ENCODE measurements at places on chromosomes 12 and 14.

GRCh38 chr12:105359856-105360255, 29.4 kb downstream of the C12orf75 start:
- DNase-seq = no peak

- DNase-seq = no peak
These were observed 1.7 kb upstream of the FGD4 start for GRCh38 chr12:32397696-32398095.

DNA sequence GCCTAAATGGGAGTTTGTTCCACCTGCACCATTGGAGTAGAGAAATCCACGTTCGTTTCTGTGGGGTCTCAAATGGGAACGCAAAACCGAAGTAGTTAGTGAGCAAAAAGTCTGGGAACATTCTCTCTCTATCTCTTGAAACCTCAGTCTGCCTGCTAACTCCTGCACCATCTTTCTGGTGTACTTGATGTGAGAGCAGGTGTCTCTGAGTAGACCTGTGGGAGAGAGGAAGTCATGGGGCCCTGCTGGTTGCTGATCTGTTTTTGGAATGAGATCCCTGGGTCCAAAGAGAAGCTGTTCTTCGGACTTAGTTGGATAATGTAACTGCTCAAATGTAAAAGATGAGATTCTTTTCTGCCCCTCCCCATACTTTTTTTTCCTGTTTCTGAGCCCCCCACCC, 57.3 kb downstream of the MAX start:
- DNase-seq = no peak

DNA sequence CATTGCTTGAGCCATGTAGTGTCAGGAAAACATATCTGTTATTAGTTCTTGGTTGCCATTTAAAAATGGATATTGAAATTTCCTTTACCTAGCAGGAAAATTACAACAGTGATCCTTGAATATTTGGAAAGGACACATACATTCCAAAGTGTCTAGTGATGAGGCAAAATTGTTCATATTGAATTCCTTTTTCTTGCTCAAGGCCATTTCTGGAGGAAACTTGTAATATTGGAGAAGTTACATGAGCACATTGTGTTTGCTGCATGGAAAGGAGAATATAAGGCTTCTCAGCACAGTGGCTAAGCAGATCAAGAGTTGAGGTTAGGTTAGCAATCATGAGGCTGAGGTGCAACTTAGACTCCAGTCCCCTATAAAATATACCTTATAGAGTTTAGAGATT, 121.9 kb downstream of the PDE3A start:
- no peak for DNase-seq

- DNase-seq = no peak
These were observed 35.9 kb upstream of the TMTC2 start for GRCh38 chr12:82650627-82651337.

GRCh38 chr14:28059254-28059653, 707.3 kb upstream of the FOXG1 start:
- no peak for DNase-seq

DNA sequence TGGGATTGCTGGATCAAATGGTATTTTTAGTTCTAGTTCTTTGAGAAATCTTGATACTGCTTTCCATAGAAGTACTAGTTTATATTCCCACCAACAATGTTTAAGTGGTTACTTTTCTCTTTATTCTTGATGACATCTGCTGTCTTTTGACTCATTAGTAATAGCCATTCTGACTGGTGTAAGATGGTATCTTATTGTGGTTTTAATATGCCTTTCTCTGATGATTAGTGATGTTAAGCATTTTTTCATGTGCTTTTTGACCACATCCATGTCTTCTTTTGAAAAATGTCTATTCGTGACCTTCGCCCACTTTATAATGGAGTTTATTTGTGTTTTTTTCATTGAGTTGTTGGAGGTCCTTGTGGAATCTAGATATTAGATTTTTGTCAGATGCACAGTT, 865.7 kb downstream of the SLC6A15 start:
- no peak for DNase-seq

DNA sequence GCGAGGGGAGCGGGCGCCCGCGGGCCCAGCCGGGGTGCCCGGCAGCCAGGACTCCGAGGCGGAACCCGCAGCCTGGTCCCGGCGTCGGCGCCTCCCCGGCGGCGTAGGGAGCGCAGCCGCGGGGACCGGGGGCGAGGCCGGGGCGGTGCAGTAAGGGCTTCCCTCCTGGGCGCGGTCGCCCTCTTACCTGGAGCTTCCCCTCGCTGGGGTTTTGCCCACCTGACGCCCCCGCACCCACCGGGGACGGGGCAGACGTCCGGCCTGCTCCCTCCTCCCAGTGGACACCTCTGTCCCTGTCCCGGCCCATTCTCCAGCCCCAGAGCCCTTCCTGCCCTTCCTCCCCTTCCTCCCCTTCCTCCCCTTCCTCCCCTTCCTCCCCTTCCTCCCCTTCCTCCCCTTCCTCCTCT, 413 bp upstream of the TUBA1C start:
- no peak for DNase-seq

- no peak for DNase-seq
These were observed 72.3 kb downstream of the B4GALNT3 start for GRCh38 chr12:531951-532585.

DNA sequence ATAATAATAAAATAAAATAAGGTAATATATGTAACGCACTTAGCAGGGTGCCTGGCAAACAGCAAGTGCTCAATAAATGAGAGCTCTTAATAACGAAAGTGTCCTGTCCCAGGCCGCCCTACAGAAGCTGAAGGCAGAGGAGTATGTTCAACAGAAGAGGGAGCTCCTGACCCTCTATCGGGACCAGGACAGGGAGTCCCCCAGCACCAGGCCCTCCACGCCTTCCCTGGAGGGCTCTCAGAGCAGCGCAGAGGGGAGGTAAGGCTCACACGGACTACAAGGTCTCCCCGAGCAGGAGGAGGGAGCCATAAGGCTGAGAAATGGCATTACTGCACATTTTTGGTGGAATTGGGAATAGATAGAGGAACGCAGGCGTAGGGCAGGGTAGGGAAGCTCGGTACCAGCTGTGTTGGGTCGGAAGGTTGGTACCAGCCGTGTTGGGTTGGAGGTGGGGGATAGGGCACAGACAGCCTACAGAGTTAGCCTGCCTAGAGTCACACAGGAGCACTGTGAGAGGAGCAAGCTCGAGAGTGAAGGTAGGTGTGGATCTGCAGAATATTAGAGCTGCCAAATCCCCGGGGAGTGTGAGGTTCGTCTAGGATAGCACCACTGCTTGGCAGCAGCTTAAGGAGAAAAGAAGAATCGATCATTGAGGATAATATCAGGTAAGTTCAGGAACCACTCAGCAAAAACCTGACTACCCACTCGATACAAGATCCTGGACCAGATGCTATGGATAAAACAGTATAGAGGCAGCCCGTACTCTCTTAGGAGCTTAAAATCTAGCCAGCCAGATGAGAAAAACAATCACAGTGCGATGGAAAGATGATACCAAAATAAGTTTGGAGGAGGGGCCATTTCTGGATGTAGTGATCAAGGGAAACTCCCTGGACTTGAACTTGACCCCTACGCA, 15.3 kb downstream of the TNFRSF1A start:
- DNase-seq = no peak

- no peak for DNase-seq
These were observed 29.3 kb downstream of the NELL2 start for GRCh38 chr12:44846826-44847225.

DNA sequence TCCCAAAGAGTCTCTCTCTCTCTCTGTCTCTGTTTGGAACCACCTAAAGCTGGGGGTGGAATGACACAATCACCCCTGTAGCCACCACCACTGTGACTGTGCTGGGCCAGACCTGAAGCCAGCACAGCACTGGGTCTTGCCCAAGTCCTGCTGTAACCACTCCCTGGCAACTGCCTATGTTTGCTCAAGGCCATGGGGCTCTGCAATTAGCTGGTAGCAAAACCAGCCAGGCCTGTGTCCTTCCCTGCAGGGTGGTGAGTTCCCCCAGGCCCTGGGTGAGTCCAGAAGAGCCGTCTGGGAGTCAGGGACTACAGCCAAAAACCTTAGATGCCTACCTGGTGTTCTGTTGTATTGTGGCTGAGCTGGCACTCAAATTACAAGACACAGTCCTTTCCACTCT, 50.8 kb downstream of the DGLUCY start:
- DNase-seq = no peak

- DNase-seq = no peak
These were observed 58.3 kb upstream of the FRMD6 start for GRCh38 chr14:51593397-51593796.

GRCh38 chr14:72826039-72826438, 67.9 kb downstream of the DPF3 start:
- no peak for DNase-seq

DNA sequence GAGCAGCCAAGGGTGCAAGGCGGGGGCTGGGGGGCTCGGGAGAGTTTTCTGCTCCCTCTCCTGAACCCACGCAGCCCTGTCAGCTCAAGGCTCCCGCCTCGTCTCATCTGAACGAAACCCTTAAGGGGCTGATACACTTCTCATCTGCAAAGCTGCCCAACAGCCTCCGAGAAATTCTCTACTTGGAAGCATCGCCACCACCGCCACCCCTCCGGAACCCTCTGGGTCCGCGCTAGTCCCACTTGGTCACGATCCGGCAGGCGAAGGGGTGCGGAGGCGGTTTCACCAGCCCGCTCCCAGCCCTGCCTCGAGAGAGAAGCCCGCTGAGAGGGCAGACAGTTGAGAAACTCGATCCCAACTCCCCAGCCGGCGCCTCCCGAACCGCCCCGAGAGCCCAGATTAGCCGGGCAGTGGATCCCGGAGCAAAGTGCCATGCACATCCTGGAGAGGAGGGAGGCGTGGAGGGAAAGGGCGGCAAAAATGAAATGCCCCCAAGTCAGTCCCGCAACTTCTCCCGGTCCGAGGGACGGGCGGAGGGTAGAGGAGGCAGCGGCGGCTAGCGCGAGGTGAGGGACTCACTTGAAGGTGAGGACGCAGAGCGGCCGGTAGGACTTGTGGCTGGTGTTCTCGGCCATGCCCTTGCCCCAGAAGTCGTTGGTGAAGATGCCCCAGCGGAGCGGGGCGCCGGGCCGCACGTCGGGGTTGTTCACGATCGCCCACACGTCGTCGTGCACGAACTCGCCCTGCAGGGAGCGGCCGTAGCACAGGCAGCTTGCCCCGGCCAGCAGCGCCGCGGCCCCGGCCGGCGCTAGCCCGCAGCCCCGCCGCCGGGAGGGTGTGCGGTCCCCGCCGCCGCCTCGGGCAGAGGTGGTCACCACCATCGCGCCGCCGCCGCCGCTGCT, 620 bp downstream of the TMTC1 start:
- DNase-seq = no peak

- peak; percentile 35 for DNase-seq
These were observed 20.6 kb upstream of the ITGA5 start for GRCh38 chr12:54439521-54440255.

GRCh38 chr12:117580718-117581062, 219.3 kb upstream of the NOS1 start:
- DNase-seq = no peak

DNA sequence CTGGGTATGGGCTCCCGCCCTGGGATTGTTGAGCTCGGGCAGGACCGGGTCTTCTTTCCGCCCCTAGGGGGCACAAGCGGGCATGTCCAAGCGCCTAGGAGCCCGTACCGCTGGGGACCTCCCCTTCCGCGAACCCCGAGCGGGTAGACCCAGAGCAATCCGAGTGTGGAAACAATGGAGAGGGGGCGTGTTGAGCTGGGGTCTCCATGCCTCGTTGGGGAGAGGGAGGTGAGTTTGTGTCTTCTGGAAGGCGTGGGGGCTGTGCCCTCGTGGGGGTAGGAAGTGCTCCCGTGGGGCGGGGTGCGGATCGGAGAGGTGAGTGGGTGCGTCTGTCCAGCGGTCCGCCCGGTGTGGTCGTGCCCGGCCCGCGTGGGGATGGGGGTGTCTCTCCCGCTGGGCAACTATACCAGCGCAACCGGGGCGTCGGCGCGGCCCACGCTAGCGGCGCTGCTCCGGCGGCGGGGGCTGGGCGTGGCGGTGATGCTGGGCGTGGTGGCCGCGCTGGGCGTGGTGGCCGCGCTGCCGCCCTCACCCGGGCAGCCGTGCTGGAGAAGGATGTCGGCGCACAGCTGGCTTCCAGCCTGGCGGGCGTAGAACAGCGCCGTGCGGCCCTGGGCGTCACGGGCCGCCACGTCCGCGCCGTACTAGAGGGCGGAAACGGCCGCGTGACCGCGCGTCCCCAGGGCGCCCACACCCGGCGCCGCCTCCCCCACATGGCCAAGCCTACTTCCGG, 12.2 kb downstream of the AGAP2 start:
- peak; percentile 33 for DNase-seq

DNA sequence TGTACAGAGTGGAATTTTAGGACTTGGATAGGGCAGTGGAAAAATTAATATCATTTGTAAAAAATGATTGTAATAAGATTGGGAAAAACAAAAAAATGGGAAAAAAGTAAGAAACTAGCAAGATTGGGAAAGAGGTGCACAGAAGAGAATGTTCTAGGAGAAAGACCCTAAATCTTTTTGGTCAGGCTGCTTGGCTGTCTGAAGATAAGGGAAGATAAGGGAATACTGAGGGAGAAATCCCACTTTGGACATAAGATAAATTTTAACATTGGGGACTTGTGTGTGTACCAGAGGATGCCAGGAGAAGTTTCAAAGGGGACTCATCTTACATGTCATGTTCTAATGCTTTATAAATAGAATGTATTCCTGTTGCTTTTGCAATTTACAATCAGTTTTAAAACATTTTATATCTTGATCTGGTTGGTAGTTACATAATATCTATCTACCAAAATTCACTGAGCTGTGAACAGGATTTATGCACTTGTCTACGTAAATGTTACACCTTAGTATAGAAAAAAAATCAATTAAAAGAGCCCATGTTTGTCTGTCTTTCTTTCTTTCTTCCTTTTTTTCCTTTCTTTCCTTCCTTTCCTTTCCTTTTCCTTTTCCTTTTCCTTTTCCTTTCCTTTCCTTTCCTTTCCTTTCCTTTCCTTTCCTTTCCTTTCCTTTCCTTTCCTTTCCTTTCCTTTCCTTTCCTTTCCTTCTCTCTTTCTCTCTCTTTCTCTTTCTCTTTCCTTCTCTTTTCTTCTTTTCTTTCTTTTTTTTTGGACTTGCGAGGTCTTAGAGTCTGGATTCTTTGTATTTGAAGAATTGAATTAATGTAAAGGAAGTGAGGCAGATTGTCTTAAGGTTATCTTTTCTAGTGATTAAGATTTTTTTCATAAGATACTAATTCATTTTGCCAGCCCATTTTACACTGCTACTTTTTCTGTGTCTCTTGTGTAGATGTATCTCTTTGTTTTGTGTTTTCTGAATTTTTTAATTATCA, 66.1 kb downstream of the KTN1 start:
- no peak for DNase-seq

DNA sequence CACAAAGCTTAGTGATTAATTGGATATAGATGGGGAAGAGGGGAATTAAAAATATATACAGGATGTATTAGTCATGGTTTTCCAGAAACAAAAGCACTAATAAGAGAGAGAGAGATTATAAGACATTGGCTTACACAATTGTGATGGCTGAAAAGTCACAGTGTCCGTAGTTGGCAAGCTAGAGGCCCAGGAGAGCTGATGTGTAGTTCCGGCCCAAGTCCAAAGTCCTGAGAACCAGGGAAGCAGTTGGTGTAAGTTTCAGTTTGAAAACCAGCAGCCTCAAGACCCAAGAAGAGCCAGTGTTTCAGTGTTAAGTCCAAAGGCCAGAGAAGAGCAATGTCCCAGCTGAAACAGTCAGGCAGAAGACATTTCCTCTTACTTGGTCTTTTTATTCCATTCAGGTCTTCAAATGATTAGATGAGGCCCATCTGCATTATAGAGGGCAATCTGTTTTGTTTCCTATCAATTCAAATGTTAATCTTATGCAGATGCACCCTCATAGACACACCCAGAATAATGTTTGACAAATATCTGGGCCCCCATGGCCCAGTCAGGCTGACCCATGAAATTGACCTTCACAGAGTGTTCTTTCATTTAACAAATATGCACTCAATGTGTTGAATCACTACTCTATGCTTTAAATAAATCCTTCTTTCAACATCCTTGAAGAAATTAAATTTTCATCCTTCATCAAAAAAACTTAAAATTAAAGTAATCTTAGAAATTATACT, 67.2 kb upstream of the DIO2 start:
- DNase-seq = no peak

Measured in amniotic stem cell (primary cell).